ENCODE measurements at places on chromosomes 16 and 17. TPM values are rescaled to one million over a fixed set of nuclear protein-coding genes. Genes with fewer than 3 reads are reported as not detected.

The SLC52A1 gene
- under 0.01 TPM for total RNA-seq

The KCNG4 gene
- total RNA-seq: not detected

The SERPINF2 gene
- total RNA-seq: not detected

The CD300A gene
- not detected for total RNA-seq

The PRCD gene
- 1.2 TPM for total RNA-seq

The PRKAR1A gene
- total RNA-seq: 309 TPM

The ATF7IP2 gene
- 2.0 TPM for total RNA-seq

The CNTNAP1 gene
- 52.4 TPM for total RNA-seq

The TP53TG3B gene
- not detected for total RNA-seq

The TMC8 gene
- total RNA-seq: not detected

The STAC2 gene
- total RNA-seq: not detected

The PRSS33 gene
- not detected for total RNA-seq

The TRPV2 gene
- 49.9 TPM for total RNA-seq

The PRSS53 gene
- total RNA-seq: 9.6 TPM

The SCNN1B gene
- total RNA-seq: not detected

The KRTAP29-1 gene
- not detected for total RNA-seq

The DLG4 gene
- total RNA-seq: 39.5 TPM

The NEUROD2 gene
- not detected for total RNA-seq

The GRIN2A gene
- not detected for total RNA-seq

The SOST gene
- not detected for total RNA-seq

The TNK1 gene
- total RNA-seq: 1.2 TPM

The TBC1D3G gene
- total RNA-seq: not detected

The DPEP2 gene
- not detected for total RNA-seq

The KRTAP17-1 gene
- total RNA-seq: not detected

The NXPH3 gene
- not detected for total RNA-seq

The RASL10B gene
- total RNA-seq: 7.4 TPM

The PRR15L gene
- not detected for total RNA-seq

The SP6 gene
- total RNA-seq: 0.09 TPM

The MT1A gene
- total RNA-seq: not detected

The NGFR gene
- 0.28 TPM for total RNA-seq

The TNFSF12 gene
- total RNA-seq: 7.4 TPM
